ENCODE measurements at places on chromosomes 1 and 21.

DNA sequence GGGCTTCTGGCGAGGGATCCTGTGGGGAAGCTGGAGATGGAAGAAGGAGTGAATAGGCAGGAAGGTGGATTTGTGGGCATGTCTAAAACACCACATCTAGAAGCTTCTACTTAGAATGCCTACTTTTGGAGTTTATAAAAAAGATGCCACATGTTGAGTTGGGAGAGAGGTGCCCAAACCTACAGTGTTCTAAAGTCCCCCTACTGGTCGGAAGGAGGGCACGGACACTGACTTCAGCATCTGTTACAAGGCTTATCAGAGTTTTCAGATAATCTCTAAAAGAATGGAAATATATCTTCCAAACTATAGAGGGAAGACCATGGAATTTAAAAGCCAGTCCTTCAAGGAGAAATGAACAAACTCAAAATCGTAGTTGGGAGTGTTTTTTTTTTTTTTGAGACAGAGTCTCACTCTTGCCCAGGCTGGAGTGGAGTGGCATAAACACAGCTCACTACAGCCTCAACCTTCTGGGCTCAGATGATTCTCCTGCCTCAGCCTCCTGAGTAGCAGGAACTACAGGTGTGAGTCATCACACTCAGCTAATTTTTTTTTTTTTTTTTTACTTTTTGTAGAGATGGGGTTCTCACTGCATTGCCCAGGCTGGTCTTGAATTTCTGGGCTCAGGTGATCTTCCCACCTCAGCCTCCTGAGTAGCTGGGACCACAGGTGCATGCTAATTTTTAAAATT lies 14.8 kb downstream of the IBA57 start:
- DNase-seq: no peak

DNA sequence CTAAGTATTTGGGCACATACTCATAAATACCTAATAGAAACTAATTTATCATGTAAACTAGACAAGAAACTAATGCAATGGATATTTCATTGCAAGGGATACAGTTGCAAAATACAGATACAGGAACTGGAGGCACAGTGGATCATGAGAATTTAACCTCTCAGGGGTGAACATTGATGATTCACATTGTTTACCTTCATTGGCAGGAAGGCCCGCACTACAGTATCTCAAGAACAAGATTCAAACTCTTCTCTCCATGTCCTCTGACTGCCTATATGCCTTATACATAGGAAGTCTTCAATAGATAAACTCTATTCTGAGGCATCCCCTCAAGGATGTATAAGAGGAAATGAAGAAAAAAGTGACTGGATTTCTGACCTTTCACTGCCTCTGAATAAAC lies 18.4 kb upstream of the PTBP2 start:
- no peak for DNase-seq

DNA sequence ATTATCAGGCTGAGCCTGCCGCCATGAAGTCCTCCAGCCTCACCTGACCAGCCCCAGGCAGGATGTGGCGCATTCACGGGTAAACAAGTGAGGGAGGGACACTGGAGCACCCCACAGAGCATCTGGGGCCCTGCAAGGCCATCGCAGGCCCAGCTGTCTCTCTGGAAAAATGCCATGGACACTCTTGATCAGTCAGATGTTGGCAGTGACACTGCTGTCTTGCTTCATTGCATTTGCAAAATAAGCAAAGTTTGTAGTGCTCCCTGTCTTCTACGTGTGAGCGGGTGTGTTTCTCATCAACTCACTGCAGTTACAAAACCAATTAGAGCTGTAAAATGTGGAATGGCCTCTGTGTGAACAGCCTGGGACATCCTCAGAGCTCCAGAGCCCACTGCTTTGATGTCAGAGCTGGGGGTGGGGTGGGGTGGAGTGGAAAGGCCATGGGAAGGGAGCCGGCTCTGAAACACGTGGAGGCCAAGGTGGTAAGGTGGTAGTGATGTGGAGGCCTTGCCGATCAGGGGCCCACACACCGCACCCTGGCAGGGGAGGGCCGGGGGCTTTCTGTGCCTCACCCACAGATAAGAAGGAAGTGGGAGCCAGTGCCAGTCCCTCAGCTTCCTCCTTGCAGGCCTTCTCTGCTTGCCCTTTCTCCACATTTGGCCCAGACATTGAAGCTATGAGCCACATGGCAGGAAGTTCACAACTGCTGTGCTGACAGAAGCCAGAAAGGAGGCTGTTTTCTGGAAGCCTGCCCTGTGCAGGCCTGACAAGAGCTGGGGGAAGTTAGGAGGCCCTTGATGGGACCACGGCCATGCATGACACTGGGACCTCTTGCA lies 254.9 kb downstream of the RHOU start:
- DNase-seq: no peak

- DNase-seq: no peak
Observed at GRCh38 chr1:48089356-48089891, 92.2 kb upstream of the TRABD2B start.

Data from GM13976 (cell line).